ENCODE measurements at places on chromosomes 3 and 15. TPM values are rescaled to one million over a fixed set of nuclear protein-coding genes. Genes with fewer than 3 reads are reported as not detected.

BFSP2 gene
- not detected for total RNA-seq

GRCh38 chr3:154818676-154819255, 261.4 kb upstream of the MME start:
- no peaks in the 10 kb centered on the region for H3K27me3 ChIP-seq
- H3K4me3 ChIP-seq = no peak overlapping the region
- H3K36me3 ChIP-seq = no peaks in the 10 kb centered on the region
- no peak for DNase-seq

REC114 gene
- not detected for total RNA-seq

DNA sequence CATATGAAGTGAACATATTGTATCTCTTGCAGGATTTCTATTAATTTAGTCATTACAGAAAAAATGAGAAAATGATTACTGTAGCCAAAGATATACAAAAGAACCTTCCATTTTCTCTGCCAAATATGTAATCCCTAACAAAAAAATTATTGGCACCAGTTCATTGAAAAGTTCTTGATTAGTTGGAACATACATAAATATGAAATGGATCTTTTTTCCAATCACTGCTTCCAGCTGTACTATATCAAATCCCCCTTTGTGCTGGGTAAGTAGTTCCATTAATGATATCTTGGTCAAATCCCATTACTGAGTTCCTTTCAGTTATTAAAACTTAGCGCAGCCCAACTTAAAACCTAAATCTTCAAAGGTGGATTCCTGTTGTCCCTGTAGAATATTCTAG, 263.8 kb downstream of the SLC9A9 start:
- no peak for DNase-seq
- H3K4me3 ChIP-seq = no peak overlapping the region
- H3K4me1 ChIP-seq = no peaks in the 10 kb centered on the region

DNA sequence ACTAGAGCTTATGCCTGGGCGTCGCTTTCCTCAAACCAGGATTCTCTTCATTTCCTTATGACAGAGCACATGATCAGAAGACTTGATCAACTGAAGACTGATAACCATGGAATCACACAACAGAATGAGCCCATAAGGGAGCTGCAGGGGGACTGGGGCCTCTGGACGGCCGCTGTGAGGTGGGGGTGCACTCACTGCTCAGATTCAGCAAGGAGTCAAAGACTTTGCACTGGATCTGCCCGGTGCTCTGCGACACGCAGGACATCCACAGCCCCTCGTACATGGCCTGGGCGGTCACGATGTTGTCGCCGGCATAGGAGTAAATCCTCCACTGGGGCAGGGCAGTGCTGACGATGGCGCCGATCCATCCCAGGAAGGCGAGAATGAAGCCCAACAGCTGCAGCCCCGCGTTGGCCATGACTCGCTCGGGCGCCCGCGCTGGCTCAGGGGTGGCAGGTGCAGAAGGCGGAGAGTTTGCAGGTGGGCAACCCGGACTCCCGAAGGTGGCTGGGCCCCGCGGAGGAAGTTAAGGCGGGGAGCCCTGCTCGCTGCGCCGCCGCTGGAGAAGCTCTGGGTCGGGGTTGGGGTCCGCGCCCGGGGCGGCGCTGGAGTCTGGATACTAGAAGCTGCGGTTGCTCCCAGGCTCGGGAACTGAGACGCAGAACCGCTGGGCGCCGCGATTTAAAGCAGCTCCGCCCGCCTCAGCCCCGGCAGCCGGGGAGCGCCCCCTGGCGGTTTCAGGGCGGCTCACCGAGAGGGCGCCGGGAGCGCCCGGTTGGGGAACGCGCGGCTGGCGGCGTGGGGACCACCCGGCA, at the start of gene CLDN1:
Gene CLDN1 (minus strand): TSS at position 658 of the 815 bp plus-strand sequence. CDS start 240 bp downstream, at position 418.
- no peak for DNase-seq
- H3K4me3 ChIP-seq = peak within 1 kb of the TSS; percentile 73
- no peaks in the 10 kb centered on the region for H3K27me3 ChIP-seq
- H3K27ac ChIP-seq = no peak within 1 kb of the TSS
- H3K36me3 ChIP-seq = no peaks in the 10 kb centered on the region

DNA sequence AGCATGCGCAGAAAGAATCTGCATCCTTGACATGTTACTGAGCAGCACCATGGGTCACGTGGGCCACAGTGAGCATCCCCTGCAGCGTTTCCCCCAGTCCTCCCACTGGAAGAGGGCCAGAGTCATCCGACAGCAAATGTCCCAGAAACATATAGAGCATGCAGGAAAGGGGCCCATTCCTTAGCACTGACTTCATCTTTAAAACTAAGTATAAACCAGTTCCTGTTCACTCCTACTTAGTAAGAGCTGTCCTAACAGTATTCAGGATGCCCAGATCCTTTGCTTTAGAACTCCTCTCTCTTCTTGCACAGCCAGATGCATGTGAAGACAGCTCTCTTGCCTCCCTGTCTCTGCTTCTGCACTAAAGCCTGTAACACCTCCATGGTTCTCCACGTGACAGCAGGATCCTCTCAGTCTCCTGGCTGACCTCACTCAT, 79.3 kb upstream of the OXTR start:
- H3K36me3 ChIP-seq = no peaks in the 10 kb centered on the region
- no peak overlapping the region for H3K27ac ChIP-seq
- H3K4me1 ChIP-seq = no peaks in the 10 kb centered on the region
- no peak for DNase-seq

- no peak overlapping the region for H3K4me3 ChIP-seq
- no peaks in the 10 kb centered on the region for H3K4me1 ChIP-seq
- no peaks in the 10 kb centered on the region for H3K27me3 ChIP-seq
- no peak for DNase-seq
These were observed 38.5 kb downstream of the ARPP21 start for GRCh38 chr3:35677797-35678196.

DUOXA2 gene
- total RNA-seq = not detected

- no peaks in the 10 kb centered on the region for H3K27me3 ChIP-seq
- H3K36me3 ChIP-seq = no peaks in the 10 kb centered on the region
- DNase-seq = no peak
- H3K4me3 ChIP-seq = no peak overlapping the region
These were observed 137.4 kb upstream of the SLC7A14 start for GRCh38 chr3:170723241-170723640.

GRCh38 chr15:82111918-82112317, 66.1 kb upstream of the MEX3B start:
- no peak for DNase-seq
- no peak overlapping the region for H3K4me3 ChIP-seq
- no peaks in the 10 kb centered on the region for H3K36me3 ChIP-seq
- no peak overlapping the region for H3K27ac ChIP-seq
- H3K4me1 ChIP-seq = no peaks in the 10 kb centered on the region
- H3K27me3 ChIP-seq = no peaks in the 10 kb centered on the region

- H3K27me3 ChIP-seq = peaks cover 3% of the 10 kb centered on the region
- H3K4me3 ChIP-seq = no peak overlapping the region
- H3K27ac ChIP-seq = no peak overlapping the region
- DNase-seq = no peak
These were observed 20.1 kb downstream of the ZNF80 start for GRCh38 chr3:114217266-114217665.

DNA sequence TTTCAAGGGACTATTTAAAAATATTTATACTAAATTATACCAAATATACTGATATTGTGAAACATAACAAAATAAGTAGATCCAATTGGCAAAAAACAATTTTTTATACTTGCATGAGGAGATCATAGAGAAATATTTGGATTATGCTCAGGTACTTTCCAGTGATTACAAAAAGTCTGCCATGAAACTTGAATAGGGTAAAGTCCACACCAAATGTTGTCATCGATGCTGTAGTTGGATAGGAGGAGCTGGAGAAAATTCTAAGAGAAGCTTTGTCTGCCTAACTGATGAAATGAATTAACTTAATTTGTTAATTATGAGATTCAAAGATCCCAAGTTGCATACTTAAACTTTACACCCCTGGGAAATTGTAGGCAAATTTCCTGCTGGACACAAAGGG, 93.3 kb downstream of the SI start:
- no peak for DNase-seq
- H3K36me3 ChIP-seq = no peaks in the 10 kb centered on the region
- no peaks in the 10 kb centered on the region for H3K27me3 ChIP-seq
- no peak overlapping the region for H3K27ac ChIP-seq
- no peaks in the 10 kb centered on the region for H3K4me1 ChIP-seq
- H3K4me3 ChIP-seq = no peak overlapping the region

IGSF11 gene
- total RNA-seq = 7.0 TPM

GRCh38 chr3:165755571-165755970, 81.7 kb downstream of the BCHE start:
- H3K27ac ChIP-seq = no peak overlapping the region
- no peak overlapping the region for H3K4me3 ChIP-seq
- no peak for DNase-seq
- no peaks in the 10 kb centered on the region for H3K36me3 ChIP-seq

ASB14 gene
- not detected for total RNA-seq

GRCh38 chr3:12875857-12876836, 34.8 kb upstream of the RPL32 start:
- no peaks in the 10 kb centered on the region for H3K27me3 ChIP-seq
- H3K4me3 ChIP-seq = peak overlapping the region; percentile 44
- no peak overlapping the region for H3K27ac ChIP-seq
- H3K36me3 ChIP-seq = no peaks in the 10 kb centered on the region
- H3K4me1 ChIP-seq = peaks cover 11% of the 10 kb centered on the region
- DNase-seq = no peak

- H3K27ac ChIP-seq = no peak overlapping the region
- no peaks in the 10 kb centered on the region for H3K27me3 ChIP-seq
- no peaks in the 10 kb centered on the region for H3K4me1 ChIP-seq
These were observed 24.5 kb upstream of the PROK2 start for GRCh38 chr3:71809321-71810026.

DNA sequence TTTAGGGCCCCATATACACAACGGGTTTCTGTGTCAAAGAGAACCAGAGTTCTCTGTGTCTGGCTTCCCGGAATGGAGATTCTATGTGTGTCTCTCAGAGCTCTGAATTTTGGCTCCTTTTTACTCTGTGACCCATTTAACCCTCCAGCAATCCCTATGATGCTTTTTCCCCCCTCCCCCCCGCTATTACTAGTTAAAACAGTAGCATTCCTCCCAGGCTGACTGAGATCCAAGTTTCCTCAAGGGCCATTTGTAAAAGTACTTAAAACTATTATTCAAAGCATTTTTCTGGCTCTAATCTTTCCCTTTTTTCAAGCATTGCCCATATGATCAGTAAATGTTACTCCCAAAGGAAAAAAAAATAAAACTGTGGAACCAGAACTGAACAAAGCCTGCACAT, 6.6 kb upstream of the STAC start:
- H3K27me3 ChIP-seq = no peaks in the 10 kb centered on the region
- peaks cover 16% of the 10 kb centered on the region for H3K4me1 ChIP-seq
- no peak overlapping the region for H3K4me3 ChIP-seq
- DNase-seq = no peak
- H3K36me3 ChIP-seq = no peaks in the 10 kb centered on the region

DNA sequence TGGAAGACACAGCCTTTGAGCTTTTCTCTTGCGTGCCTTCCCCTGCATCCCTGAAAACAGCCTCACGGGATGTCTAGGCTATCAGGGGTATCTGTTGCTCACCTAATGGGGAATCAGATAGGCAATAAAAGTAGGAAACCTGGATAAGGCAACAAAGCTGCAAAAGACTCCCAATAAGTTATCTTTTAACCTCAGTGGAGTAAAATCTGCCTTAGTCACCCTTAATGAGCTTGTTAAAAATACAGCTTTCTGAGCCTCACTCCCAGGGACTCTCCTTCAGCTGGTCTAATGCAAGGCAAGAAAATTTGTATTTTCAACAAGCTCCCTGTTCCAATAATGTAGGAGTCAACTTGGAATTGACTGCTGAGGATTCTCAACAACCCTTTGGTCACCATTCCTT, 25.6 kb downstream of the ILDR1 start:
- no peaks in the 10 kb centered on the region for H3K36me3 ChIP-seq
- no peaks in the 10 kb centered on the region for H3K27me3 ChIP-seq
- no peaks in the 10 kb centered on the region for H3K4me1 ChIP-seq
- H3K4me3 ChIP-seq = no peak overlapping the region
- peak; percentile 26 for DNase-seq

- no peak overlapping the region for H3K27ac ChIP-seq
- H3K27me3 ChIP-seq = no peaks in the 10 kb centered on the region
- peaks cover 78% of the 10 kb centered on the region for H3K36me3 ChIP-seq
- H3K4me3 ChIP-seq = no peak overlapping the region
These were observed 21.7 kb downstream of the NBEAL2 start for GRCh38 chr3:47000922-47001730.

DNA sequence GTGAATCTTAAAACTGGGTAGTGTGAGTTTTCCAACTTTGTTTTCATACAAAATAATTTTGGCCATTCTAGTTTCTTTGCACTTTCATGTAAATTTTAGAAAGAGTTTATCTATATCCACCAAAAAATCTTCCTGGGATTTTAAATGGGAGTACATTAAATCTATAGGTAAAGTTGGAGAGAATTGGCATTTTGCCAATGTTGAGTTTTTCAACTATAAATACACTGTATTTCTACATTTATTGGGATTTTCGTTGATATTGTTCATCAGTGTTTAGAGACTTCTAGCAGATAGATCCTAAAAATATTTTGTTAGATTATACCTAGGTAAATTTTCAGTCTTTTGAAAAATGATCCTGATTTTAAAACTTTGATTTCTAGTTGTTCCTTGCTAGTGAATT, 83.1 kb upstream of the CCDC54 start:
- no peaks in the 10 kb centered on the region for H3K4me1 ChIP-seq
- H3K4me3 ChIP-seq = no peak overlapping the region
- H3K36me3 ChIP-seq = no peaks in the 10 kb centered on the region
- no peak overlapping the region for H3K27ac ChIP-seq

- no peak overlapping the region for H3K27ac ChIP-seq
- DNase-seq = no peak
- no peak overlapping the region for H3K4me3 ChIP-seq
- H3K36me3 ChIP-seq = no peaks in the 10 kb centered on the region
- H3K4me1 ChIP-seq = no peaks in the 10 kb centered on the region
These were observed 34.6 kb upstream of the DNAJC13 start for GRCh38 chr3:132382688-132383194.

GRCh38 chr3:126098391-126098858, 14.5 kb upstream of the SLC41A3 start:
- peaks cover 18% of the 10 kb centered on the region for H3K4me1 ChIP-seq
- no peak for DNase-seq
- H3K27ac ChIP-seq = no peak overlapping the region
